Stimulated activated CD4-positive, alpha-beta T cell treated with anti-CD3 and anti-CD28 coated beads, Interleukin-1b, Interleukin-23, amount 100 ng/mL, for 1 hour (primary cell): ENCODE measurements at places on chromosomes 6 and 20.

GRCh38 chr6:41667195-41667594 is 28.9 kb downstream of the MDFI start:
- no peak for DNase-seq

DNA sequence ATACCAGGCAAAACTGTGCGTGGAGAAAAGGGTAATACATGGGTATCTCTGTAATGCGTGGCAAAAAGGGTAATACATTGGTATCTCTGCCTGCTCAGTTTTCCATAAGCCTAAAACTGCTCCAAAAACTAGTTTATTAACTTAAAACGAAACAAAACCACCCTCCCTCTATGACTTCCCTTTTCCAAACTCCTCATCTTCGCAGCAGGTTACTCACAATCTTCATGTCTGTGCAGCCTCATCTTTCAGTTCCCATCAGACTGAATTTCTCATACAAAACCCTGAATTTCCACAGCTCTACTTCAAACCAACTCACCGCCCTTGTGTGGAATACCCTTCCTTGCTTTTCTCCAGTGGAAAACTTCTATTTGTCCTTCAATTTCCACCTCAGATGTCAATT is 199.4 kb downstream of the PHACTR1 start:
- DNase-seq = no peak

GRCh38 chr20:23125625-23126191 is 39.6 kb upstream of the CD93 start:
- no peak for DNase-seq

DNA sequence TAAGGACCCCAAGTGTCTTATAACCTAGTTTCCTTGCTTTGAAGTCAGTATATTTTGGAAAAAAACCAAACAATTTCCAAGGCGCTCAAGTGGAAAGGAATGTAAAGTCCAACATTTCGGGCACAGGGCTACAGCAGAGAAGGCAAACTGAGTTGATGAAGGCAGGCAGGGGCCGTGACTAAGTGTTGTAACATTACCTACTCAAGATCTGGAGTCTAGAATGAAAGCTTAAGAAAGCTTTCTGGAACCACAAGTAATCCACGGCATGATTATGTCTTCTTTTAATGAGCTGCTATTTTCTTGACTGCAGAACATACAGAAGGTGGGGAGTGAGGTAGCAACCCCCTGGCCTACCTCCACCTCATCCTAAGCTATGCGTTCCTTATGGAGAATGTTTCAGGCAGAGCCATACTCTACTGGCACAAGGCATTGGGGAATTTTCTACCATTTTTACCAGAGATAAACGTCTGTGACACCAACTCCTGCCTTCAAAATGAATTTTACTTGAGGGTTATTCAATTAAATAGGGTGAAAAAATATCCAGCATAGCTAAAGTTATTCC is 4.3 kb downstream of the PPP1R10 start:
- DNase-seq = no peak

GRCh38 chr6:138944412-138944811 is 43.6 kb downstream of the REPS1 start:
- no peak for DNase-seq

- peak; percentile 24 for DNase-seq
Measured at GRCh38 chr6:89940225-89941027, 46.2 kb downstream of the GJA10 start.

GRCh38 chr20:58102261-58102660 is 126.2 kb downstream of the ANKRD60 start:
- DNase-seq = no peak

DNA sequence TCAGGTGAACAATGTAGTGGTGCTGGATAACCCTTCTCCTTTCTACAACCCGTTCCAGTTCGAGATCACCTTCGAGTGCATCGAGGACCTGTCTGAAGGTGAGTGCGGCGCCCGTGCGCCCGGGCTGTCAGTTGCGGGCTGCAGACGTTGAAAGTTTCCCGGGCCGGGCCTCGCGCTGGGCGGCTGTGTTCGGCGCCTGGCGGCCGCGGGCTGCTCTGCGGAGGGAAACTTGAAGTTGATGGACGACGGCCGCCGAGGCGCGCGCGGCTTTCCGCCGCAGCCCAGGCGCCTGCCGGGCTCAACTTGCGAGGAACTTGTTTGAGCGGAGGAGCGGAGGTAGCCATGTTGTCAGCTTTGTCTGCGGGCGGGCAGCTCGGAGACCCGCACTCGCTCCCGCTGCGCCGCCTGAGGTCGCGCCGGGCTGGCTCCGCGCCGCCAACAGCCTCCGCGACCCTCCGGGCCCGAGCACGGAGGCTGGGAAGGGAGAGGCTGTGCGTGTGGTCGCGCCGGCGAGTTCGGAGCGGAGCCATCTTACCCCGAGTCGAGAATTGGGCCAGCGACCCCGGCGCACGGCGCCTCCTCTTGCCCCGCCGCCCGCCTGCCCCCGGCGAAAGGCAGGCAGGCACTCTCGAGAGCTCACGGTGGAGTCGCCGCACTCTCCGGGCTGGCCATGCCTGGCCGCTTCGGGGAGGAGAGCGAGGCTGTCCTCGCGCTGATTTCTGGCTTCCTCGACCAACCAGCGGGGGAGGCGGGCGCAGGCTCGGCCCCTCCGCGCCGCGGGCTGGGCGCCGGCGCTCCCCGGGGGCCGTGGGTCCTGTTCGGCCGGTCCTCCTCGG is 691 bp downstream of the ASF1A start:
- peak; percentile 16 for DNase-seq

DNA sequence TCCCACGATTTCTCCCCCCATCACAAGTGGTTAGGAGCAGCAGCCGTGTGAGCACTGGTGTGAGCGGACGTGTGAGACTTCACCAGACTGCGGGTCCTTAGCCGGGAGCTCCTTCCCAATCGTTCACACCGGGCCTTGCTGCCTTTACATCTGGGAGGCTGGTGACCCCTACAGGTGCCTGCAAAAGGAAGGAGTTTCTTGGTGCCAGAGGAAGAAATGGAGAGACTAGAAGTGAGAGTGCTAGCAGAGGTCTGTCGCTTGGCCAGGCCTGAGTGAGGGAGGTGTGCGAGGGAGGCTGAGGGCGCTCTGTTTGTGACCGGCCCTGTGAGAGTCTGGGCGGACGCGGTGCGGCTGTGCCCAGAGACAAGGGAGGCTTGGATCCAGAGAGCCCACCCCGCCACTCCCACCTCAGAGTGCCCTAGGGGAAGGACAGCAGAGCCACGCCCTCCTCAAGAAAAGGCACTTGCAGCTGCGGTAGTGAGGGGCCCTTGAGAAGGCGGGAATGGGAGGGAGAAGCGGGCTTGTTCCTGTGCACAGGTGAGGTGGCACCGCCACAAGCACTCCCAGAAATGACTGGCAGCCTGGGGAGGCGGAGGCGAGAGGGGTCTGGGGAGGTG is 10.0 kb upstream of the ARMC2 start:
- DNase-seq = no peak

DNA sequence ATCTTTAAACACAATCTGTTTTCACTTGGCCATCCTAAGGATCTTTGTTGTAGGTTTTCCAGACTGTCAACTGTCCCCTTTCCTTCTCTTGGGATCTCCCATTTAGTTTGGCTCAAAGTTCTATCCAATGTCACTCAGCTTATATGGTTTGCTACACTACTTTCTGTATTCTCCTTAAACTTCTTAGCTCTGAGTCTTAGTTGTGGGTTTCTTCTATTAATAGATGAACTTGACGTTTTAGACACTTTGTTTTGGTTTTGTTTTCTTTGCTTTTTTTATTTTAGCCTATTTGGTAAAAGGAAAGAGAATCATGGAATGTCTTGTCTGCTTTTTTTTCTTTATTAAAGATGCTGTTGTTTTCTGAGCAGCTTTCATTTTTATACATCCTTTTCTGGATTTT is 11.4 kb downstream of the RMND1 start:
- no peak for DNase-seq

DNA sequence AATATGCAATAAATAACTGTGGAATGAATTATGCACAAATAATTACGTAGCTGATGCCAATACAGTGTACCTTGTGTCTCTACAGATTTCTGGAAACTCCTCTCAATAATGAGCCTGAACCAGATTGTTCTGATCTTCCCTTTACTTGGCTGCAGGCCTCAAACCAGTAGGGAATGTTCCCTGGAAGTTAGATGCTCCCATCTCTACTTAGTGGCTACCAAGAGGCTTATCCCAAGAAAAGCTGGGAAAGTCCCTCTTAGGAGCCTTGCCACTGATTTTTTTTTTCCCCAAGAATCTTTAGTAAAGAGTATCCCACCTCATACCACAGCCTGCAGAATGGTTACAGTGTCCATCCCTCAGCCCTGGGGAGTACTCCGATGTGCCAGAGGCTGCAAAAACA is 702.1 kb downstream of the RFPL4B start:
- no peak for DNase-seq

GRCh38 chr6:33956206-33956605 is 152.4 kb upstream of the MLN start:
- no peak for DNase-seq

DNA sequence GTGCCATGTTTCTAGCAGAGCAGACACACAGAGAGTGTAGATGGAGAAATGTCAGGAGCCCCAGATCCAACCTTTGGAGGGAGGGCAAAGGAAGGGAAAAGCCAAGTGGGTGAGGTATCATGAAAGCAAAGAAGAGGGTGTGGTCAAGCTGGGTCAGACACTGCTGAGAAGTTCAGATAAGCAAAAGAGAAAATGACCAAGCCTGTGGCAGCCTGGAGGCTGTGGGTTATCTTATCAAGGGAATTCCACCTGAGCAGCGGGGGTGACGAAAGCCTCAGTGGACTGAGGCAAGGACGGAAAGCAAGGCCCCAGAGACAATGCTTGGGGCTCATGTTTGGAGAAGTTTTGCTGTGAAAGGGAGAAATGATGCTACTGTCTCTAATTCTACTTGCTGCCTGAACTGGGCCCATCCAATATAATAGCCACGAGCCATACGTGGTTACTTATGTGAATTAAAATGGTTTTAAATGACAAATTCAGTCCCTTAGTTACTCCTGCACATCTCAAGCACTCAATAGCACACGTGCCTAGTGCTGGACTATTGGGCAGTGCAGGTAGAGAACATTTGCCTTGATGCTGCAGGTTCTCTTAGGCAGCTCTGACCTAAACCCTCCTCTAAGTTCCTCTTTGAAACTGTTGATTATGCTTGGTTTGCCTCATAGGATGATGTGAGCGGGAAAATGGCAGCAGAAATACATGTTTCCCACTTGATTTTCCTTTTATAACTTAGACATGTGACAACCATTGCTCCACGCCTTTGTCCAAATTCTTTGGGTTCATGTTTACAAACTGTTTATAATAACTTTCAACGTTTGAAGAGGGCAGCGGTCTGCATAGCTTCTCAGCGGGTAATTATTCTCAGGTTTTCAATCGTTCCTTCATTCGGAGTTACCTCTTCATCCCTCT is 63.7 kb downstream of the SLC22A23 start:
- DNase-seq = no peak

DNA sequence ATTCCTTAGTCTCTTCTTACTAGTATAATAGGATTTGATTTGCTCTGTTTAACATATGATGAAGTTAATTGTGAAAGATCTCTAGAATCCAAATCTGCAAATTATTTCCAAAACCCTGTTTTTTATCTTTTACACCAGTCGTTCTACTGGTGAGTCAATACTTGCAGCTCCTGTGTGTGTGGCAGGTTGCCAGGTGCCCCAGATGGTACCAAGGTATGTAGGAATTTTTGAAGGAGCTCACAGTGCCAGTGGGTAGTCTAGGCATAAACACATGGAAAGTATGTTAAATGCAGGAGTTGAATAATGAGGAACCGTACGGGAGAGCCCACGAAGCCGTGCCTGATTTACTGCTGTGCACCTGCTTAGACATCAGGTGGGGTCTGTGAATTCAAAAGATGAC is 192.2 kb downstream of the FARS2 start:
- no peak for DNase-seq

DNA sequence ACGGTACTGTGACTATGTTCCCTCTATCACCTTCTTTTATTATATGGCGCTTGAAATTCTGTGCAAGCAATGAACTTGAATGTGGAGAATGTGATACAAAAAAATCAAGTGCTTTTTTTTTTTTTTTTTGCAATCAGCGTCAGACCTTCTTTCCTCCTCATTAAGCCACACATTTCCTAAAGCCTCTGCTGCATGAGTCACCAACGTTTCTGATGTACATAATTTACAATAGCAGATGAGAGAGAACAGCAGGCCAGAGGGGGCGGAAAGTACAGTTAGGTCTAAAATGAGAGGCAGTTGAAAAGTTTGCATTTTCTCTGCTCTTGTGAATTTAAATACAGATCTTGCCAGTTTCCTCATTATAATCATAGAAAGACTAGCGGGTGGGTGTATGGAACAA is 114.6 kb upstream of the RIPOR2 start:
- no peak for DNase-seq

DNA sequence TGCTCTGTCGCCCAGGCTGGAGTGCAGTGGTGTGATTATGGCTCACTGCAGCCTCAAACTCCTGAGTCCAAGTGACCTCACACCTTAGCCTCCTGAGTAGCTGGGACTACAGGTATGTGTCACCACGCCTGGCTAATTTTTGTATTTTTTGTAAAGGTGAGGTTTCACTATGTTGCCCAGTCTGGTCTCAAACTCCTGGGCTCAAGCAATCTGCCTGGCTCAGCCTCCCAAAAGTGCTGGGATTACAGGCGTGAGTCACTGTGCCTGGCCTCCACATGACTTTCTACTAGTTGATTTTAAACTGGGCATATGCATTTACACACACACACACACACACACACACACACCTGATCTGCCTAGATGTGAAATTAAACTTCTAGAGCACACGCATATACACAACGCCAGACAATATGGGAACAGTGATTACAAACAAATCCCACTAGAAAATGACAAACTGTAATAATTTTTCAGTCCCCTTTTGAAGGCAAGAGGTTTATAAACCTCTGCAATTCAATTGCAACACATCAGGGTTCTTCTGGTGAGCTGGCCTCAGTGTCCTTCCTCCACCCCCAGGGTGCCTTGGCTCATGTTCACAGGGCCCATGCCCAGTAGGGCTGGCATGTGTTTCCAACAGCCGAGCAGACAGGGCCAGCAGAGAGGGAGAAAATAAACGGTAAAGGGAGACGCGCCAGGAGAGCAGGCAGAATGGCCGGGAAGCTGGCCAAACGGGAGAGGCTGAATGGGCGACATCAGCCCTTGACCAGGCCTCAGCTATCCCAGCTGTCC is 31.2 kb downstream of the PARD6B start:
- DNase-seq = no peak

- no peak for DNase-seq
Measured at GRCh38 chr20:32438331-32438858, 80.3 kb downstream of the ASXL1 start.

- DNase-seq = no peak
Measured at GRCh38 chr6:111605100-111605751, 452 bp downstream of the TRAF3IP2 start.

- DNase-seq = no peak
Measured at GRCh38 chr6:21935561-21936028, 342.0 kb downstream of the SOX4 start.

- no peak for DNase-seq
Measured at GRCh38 chr20:51034476-51034875, 11.6 kb upstream of the KCNG1 start.

DNA sequence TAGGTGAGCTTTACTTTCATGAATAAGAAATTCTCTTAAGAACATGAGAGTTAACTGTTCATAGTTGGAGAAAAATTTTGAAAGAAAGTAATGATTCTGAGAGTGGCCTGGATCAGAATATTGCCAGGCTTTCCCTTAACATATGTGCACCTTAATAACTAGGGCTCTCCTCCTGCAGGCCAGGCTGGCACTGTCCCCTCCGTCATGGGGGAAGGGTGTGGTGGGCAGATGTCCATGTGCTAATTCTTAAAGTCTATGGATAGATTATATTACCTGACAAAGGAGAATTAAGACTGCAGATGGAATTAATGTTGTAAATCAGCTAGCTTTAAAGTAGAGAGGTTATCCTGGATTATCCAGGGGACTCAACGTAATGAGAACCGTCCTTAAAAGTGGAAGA is 10.9 kb upstream of the KLHL32 start:
- no peak for DNase-seq
